GM12865 (cell line): ENCODE measurements at places on chromosomes 1 and 21.

DNA sequence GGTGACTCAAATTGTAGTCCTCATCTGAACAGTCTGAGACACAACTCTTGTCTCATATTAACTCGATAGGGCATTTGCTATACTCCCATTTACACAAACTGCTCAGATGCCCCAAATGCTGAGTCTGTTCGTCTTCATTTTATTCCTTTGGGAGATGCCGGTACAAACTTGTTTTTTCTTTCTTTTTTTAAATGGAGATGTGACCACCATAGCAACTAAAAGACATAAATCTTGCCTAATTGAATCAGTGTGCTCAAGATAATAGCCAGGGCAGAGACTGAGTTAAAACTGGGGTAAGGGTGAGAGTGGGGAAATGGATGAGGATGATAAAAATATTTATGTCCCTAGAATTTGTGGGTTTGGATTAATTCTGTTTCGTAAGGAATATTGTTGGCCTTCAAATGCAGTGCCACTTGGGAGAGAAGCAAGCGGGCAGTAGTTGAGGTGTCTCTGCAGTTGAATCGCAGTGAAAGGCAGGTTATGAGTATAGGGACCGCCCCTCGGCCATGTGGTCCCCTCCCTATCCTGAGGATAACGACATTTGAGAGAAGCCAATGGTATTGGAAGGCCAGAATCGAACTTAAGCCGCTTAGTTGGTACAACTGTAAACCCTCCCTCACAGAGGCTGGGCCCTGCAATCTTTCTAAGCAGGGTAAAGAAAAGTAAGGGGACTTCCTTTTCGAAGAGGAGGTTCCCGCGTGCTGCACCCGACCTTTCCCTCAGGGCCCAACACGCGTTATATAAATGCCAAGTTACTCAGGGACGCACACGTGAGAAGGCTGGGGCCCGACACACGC lies 859 bp upstream of the LRRC8B start:
- DNase-seq: peak; percentile 82

- DNase-seq: no peak
These were observed 35.4 kb downstream of the ABL2 start for GRCh38 chr1:179194068-179194537.

GRCh38 chr21:31802331-31802730 lies 70.4 kb upstream of the SCAF4 start:
- DNase-seq: no peak

GRCh38 chr21:35014302-35015041 lies 34.6 kb downstream of the RUNX1 start:
- DNase-seq: no peak

- DNase-seq: no peak
These were observed 8.9 kb upstream of the PRMT2 start for GRCh38 chr21:46626536-46626935.

GRCh38 chr1:213690341-213690917 lies 297.3 kb upstream of the PROX1 start:
- no peak for DNase-seq

DNA sequence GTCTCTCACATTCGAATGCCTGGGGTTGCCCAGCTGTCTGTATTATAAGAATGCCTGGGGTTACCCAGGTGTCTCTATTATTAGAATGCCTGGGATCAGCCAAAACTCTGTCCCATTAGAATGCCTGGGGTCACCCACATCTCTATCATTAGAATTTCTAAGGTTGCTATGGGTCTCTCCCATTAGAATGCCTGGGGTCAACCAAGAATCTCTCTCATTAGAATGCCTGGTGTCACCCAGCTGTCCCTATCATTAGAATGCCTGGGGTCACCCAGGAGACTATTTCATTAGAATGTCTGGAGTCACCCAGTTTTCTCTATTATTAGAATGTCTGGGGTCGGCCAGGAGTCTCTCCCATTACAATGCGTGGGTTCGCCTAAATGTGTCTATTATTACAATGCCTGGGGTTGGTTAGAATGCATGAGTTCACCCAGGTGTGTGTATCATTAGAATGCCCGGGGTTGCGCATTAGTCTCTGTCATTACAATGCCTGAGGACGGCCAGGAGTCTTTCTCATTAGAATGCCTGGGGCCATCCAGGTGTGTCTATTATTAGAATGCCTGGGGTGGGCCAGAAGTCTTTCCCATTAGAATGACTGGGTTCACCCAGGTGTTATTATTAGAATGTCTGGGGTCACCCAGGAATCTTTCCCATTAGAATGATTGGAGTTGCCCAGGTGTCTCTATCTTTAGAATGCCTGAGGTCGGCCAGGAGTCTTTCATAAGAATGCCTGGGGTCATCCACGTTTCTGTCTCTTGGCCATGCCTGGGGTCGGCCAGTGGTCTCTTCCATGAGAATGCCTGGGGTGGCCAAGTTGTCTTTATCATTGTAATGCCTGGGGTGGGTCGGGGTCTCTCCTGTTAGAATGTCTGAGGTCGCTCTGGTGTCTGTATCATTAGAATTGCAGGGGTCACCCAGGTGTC lies 59.6 kb downstream of the RNF187 start:
- no peak for DNase-seq

- peak; percentile 84 for DNase-seq
These were observed 22.1 kb upstream of the JUN start for GRCh38 chr1:58805716-58806571.

DNA sequence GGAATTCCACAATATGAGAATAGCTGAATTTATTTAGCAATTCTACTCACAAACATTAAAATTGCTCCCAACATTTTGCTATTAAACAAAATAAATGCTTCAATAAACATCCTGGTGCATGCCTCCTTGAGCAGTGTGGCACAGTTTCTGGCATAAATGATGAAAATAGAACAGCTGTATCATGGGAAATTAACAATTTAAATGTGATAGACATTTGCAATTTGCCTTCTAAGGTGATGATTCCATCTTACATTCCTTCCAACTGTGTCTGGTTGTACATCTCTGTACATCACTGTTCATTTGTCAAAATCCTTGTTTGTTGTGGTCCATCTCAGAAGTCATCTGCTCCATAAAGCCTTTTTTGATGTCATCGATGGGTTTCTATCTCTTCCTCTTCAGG lies 198.7 kb downstream of the KCTD3 start:
- no peak for DNase-seq

DNA sequence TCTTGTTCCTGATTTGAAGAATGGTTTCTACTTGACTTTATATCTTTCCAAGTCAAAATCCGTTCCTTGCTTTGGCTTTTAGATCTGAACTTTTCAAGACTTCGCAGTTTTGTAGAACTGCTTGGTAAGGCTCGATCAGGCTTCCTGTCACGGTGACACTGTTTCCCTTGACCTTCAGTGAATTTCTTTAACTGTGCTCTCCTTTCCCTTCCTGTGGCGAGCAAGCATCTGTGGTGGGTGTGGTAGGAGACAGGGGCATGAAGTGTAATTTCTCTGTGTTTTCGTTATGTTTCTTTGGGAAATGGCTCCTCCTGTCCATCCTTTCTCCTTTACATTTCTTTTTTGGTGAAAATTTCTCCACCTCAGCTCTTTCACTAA lies 10.4 kb downstream of the STYXL2 start:
- peak; percentile 22 for DNase-seq

GRCh38 chr21:42012763-42013329 lies 2.7 kb upstream of the ZBTB21 start:
- no peak for DNase-seq

DNA sequence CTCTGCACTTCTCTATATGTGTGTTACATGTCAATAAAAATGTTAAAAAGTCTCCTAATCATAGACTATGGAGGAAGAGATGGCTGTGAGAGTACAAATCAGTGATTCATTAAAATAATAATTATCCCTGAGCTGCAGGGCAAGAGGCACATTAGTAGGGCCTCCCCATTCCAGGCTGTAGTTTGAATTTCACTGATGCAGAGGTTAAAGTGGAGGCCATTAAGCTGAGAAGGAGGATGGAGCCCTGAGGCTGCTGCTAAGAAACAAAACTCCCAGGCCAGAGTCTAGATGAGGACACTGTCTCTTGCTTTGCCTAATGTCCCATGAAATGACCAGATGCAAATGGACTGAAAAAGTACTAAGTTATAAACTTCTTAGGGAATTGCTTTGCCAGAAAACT lies 89.1 kb upstream of the WDR26 start:
- no peak for DNase-seq

DNA sequence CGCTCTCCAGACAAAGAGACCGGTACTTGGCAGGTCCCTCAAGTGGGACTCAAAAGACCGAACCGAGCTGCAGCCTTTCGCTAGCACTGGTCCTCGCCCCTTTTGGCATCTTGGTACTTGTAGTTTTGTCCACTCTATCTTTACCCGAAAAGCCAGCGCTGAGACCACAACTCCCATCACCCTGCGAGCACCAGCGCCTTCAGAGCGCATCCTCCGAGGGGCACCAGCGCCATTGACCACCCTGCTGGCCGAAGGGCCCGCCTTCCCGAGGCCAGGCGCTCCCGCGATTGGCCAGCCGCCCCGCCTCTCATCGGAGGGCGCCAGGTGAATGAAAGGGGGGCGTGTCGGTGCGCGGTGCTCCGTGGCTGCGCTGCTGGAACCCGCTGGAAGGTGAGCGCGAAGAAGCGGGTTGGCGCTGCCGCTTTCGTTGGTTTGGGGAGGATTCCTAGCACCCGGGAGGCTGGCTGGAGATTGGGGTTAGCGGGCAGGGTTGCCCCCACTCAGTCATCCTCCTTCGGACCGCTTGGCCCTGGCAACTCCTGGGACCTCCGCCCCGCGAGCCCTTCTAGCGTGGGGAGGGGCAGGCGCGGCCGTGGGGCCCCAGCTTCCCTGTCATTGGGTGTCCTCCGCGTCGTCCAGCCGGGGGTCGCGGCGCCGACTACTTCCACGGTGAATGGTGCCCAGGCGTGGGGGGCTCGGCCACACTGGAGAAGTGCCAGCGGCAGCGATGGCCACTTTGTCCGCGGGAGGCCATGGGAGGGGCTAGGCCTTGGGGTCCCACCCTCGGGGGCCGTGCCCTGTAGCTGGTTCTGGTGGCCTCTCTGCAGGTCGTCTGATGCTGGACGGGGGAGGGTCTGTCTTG lies at the start of gene ZBTB8B:
Gene ZBTB8B, plus strand, starts transcription at position 357 of the 862 bp plus-strand sequence. CDS start 5,553 bp downstream, outside the sequence.
- DNase-seq: peak; percentile 37

DNA sequence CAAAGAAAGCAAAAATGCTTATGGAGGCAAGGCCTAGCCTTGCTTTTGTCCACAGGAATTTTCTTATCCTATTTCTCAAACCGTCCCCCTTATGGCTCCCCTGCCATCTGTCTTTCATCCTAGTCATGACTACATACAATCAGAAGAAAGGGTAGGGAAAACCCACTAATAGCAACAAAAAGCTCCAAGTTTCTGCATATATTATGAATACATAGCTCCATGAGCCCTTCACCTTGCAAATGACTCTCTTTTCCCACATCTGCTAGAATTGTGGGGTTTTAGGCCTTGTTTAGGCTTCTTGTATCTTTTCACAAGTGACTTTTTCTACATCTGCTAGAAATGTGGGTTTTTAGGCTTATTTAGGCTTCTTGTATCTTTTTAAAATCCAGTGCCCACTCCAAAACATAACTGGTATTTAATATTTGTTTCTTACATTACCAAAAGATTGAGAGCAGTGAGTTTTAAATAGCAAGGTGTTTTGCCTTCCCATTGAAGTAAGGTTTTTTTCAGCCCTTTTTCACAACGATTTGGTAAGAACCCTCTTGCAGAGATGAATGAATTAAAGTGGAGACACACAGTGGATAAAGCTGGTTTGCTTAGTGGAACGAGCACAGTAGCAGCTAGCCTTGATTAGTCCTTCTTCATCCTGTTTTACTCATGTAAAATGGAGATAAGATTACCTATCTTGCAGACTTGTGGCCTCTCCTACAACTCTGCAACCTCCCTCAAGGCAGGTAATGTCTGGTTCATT lies 4.4 kb downstream of the GADD45A start:
- no peak for DNase-seq

DNA sequence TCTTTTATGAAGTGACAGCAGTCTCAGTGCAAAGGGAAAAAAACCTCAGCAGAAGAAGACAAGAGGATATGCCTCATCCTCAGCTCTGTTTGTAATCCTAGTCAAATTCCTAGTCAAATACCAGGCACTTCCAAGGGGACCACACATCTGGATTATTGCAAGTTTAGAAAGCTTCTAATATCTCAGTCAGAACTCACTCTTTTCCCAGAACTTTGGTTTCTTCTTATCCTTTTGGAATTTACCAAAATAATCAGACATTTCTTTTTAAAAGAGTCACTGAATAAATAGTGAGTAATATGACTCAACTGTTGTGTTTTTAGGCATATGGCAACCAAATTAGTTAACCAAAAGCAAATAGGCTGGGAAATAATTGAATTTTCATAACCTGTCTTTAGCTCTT lies 47.8 kb downstream of the PRRX1 start:
- no peak for DNase-seq

- no peak for DNase-seq
These were observed 12.5 kb downstream of the NR5A2 start for GRCh38 chr1:200039849-200040474.

GRCh38 chr1:39128126-39128525 lies 76.4 kb upstream of the MACF1 start:
- DNase-seq: no peak

DNA sequence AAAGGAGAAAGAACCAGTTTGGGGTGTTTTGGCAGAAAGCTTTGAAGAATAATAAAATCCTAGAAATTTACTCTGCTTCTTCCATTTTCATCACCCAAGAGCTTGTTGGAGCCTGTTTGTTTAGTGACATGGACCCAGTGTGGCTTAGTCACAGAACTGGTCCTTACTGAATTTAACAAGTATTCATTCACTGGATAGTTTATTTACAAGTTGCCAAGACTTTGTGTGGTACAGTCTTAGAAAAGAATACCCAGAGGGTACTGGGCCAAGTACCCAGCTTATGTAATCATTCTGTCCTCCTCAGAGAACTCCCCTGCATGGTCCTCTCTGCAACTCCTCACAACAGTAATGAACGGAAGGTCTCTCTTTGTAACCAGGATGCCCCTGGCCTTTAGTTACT lies 16.4 kb downstream of the RAB4A start:
- no peak for DNase-seq

DNA sequence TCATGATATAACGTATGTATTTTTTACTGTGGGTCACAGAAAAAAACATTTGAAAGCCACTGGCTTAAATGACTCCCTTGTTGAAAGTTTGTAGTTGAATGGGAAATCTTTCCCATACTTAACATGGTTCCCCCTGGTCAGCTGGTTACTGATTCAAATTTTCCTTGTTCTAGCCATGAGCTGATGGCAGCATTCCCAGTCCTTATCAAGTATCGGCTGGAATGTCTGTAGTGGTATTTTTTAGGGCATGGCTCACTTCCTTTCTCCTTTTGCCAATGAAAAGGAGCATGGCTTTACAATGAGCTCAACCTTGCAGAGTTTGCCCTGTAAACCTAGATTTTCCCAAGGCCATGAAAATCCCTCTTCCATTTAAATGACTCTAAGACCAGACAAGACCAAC lies 55.7 kb downstream of the GIPC2 start:
- no peak for DNase-seq
